ENCODE measurements at places on chromosomes 16 and 17. TPM values are rescaled to one million over a fixed set of nuclear protein-coding genes. Genes with fewer than 3 reads are reported as not detected.

DNA sequence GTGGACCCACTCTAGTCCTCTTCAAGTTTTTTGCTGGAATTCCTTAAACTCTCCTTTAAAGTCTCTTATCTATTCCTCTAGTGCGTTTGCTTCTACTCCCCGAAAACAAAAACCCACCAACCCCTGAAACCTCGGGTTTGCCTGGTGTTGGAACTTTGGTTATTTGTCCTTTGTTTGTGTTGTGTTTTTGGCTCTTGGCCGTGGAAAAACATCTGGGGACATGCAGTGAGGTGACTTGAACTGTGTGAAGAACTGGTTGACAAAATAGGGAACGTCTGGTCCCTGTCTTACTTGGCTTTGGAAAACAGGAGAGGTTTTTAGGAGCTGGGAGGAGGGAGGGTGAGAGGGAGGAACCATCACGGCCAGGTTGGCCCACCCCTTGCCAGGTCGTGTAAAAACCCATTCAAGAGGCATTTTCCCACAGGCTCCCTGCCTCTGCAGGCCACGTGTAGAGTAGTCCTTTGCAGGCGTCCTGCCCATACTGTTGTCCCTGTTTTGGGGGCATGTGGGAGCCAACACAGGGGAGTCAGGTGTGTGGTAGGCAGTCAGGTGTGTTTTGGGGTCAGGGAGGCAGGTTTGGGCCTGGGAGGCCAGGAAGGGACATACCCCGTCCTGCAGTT lies 169.3 kb downstream of the RAB11FIP4 start:
- DNase-seq = no peak
- peaks cover 6% of the 10 kb centered on the region for H3K27me3 ChIP-seq
- no peaks in the 10 kb centered on the region for H3K36me3 ChIP-seq
- H3K4me1 ChIP-seq = peaks cover 20% of the 10 kb centered on the region
- peak overlapping the region; percentile 35 for H3K4me3 ChIP-seq

DNA sequence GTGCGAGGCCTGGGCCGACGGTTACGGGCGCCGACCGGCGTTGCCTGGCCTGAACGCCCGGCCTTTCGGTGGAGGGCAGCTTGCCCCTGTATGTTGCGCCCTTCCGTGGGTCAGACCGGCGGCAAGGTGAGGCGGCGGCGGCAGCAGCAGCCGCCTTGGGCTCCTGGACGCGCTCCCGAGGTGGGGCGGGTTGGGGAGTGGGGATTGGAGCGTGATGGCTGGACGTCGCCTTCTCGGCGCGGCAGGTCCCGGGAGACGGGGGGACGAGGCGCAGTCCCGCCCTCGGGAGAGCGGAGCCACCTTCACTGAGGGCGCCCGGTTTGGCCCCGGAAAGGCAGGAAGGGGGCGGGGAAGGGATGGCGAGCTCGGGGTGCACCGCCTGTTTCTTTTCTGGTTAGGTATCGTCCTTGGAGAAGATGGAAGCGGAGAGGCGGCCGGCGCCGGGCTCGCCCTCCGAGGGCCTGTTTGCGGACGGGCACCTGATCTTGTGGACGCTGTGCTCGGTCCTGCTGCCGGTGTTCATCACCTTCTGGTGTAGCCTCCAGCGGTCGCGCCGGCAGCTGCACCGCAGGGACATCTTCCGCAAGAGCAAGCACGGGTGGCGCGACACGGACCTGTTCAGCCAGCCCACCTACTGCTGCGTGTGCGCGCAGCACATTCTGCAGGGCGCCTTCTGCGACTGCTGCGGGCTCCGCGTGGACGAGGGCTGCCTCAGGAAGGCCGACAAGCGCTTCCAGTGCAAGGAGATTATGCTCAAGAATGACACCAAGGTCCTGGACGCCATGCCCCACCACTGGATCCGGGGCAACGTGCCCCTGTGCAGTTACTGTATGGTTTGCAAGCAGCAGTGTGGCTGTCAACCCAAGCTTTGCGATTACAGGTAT lies 671 bp downstream of the DGKE start:
- H3K27me3 ChIP-seq = no peaks in the 10 kb centered on the region
- H3K36me3 ChIP-seq = peaks cover 41% of the 10 kb centered on the region
- H3K4me3 ChIP-seq = peak overlapping the region; percentile 92
- peak overlapping the region; percentile 85 for H3K27ac ChIP-seq
- DNase-seq = peak; percentile 81

DNA sequence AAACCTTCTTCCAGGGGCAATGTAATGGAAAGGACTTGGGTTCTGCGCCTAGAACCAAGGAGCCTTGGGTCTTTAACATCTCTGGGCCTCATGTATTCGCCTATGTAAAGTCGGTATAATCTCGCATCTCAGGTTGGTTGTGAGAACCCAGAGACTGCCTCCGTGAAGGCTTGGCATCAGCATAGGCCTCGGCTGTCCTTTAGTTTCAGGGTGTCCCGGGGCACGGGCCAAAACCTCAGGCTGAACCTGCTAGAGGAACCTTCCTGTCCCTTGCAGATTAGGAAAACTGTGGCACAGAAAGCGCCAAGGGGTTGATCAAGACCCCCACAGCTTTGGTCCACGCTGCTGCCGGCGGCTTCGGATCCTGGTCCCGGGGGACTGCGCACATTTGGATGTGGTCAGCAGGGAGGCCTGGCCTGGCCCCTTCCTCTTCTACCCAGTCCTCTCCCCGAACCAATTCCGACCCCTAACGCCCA lies 772 bp upstream of the PHAF1 start:
- H3K4me3 ChIP-seq = peak overlapping the region; percentile 92
- H3K27me3 ChIP-seq = no peaks in the 10 kb centered on the region
- peaks cover 29% of the 10 kb centered on the region for H3K4me1 ChIP-seq
- no peak overlapping the region for H3K27ac ChIP-seq

GRCh38 chr17:45081047-45081703 lies 20.1 kb downstream of the NMT1 start:
- H3K4me3 ChIP-seq = no peak overlapping the region
- peaks cover 20% of the 10 kb centered on the region for H3K4me1 ChIP-seq
- DNase-seq = no peak
- no peak overlapping the region for H3K27ac ChIP-seq
- H3K36me3 ChIP-seq = peaks cover 19% of the 10 kb centered on the region

DNA sequence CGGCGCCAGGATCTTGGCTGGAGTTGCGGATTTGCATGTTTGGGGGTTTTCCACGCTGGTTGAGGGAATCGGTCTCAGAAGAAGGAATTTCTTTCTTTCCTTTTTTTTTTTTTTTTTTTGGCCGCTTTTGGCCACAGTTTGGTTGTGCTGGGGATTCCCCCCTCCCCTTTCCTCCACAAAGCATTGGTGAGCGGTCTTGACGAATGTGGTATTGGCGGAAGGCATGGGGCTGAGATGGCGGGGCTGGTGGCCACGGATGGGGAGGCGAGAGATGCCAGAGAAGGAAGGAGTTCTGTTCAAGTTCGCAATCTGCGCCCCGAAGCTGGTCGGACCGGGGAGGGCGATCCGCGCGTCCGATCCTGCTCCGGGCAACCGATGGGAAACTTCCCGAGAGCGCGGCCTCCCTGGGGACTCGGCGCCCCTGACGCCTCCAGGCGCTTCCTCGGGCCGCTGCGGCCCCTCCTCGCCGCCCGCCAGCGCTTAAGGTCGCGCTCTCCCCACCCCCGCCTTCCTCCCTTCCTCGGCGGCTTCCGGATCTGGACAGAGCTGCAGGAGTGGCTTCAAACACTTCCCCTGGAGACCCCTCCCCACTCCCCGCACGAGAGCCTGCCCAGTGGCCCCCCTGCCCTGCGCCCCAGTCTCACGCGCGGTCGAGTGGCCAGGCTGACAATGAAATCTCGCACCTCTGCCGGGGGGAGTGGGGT lies 43.2 kb downstream of the RAI1 start:
- peaks cover 25% of the 10 kb centered on the region for H3K27me3 ChIP-seq
- H3K27ac ChIP-seq = no peak overlapping the region
- peak; percentile 40 for DNase-seq
- peak overlapping the region; percentile 62 for H3K4me3 ChIP-seq
- no peaks in the 10 kb centered on the region for H3K36me3 ChIP-seq
- peaks cover 24% of the 10 kb centered on the region for H3K4me1 ChIP-seq

DPEP3 gene
- not detected for total RNA-seq

GP1BA gene
- not detected for total RNA-seq

TERB1 gene
- total RNA-seq = not detected

All from activated CD4-positive, alpha-beta memory T cell treated with anti-CD3 and anti-CD28 coated beads for 36 hours (primary cell).